ENCODE measurements at places on chromosomes 2 and 18.

DNA sequence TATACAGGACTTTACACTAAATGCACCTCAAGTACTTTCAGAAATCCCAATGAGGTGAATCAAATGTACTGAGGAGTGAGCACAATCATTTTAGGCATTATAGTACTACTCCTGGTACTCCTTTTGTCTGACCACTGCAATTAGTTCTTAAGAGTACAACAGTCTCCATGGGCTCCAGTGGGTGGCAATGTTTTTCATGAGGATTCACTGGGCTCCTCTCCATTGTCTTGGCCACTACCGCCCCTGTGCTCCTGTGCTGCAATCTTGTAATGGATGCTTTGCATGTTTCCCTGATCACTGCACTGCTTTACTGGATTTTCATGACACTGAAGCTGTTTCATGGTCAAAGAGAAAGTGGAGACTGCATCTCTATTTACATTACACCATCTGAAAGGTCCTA lies 268.5 kb upstream of the ZSWIM2 start:
- no peak for DNase-seq

DNA sequence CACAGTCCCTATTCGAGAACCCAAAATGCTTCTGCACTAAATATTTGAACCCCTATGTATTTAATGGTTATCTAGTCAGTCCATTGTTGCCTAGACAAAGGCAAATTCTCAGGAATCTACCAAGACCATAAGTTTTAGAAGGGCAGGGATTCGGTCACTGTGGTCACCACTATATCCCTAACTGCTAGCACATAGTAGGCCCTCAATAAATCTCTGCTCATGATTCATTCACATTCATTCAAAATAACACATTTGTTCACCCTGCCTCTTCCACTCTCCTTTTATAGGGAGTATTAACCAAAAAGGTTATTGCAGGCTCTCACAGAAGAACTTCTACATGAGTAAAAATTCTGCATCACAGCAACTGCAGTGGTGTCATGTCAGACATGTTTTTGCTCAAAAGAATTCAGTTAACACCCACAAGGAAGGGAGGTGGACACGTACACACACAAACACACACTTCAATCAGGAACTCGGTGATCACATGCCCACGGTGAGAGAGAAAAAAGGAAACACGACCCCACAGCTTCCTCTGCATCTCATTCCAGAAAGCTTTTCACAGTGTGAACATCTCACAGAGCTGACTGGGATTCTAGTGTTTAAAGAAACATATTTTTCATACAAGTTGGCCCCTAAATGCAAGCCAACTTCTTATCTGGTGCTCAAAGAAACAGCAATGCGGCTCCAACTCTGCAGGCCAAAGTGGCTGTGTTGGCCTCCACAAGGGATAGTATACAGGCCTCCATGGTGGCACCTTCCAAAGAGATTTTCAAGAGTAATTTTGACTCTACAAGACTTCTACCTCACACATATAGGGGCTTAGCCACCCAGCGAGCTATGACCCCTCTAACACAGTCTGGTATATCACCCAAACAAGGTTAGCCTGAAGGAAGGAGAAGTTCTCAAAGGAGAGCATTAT lies 98.0 kb downstream of the ANKRD44 start:
- no peak for DNase-seq

GRCh38 chr2:126935774-126936173 lies 37.1 kb downstream of the TEX51 start:
- no peak for DNase-seq

GRCh38 chr2:171260471-171261424 lies 100.1 kb upstream of the TLK1 start:
- no peak for DNase-seq

GRCh38 chr2:204452464-204453023 lies 92.7 kb upstream of the PARD3B start:
- no peak for DNase-seq

- no peak for DNase-seq
These were observed 894 bp downstream of the SMAD7 start for GRCh38 chr18:48949606-48950535.

GRCh38 chr2:62192811-62193210 lies 3.1 kb upstream of the B3GNT2 start:
- no peak for DNase-seq

GRCh38 chr2:145380436-145381017 lies 860.6 kb upstream of the ZEB2 start:
- DNase-seq: no peak

GRCh38 chr2:65710779-65711295 lies 278.4 kb upstream of the SPRED2 start:
- DNase-seq: no peak

DNA sequence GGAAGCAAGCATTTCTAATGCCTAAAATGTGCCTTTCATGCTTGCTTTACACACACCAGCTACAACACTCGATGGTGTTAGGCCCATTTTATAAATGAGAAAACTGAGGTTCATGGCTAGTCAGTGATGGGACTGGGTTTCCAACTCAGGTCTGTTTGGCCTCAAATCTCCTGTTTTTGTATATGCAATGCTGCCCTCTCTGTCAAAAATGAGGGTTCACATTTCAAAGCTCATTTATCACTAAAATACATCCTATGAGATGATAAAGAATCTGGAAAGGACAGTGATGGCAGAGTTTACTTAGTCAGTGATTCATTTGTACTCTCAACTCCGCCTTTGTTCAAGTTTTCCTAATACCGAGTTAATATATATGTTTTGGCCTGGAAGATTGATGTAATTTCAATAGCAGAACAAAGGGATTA lies 92.3 kb downstream of the KCTD1 start:
- no peak for DNase-seq

- DNase-seq: no peak
These were observed 320.1 kb upstream of the KYNU start for GRCh38 chr2:142557391-142557790.

DNA sequence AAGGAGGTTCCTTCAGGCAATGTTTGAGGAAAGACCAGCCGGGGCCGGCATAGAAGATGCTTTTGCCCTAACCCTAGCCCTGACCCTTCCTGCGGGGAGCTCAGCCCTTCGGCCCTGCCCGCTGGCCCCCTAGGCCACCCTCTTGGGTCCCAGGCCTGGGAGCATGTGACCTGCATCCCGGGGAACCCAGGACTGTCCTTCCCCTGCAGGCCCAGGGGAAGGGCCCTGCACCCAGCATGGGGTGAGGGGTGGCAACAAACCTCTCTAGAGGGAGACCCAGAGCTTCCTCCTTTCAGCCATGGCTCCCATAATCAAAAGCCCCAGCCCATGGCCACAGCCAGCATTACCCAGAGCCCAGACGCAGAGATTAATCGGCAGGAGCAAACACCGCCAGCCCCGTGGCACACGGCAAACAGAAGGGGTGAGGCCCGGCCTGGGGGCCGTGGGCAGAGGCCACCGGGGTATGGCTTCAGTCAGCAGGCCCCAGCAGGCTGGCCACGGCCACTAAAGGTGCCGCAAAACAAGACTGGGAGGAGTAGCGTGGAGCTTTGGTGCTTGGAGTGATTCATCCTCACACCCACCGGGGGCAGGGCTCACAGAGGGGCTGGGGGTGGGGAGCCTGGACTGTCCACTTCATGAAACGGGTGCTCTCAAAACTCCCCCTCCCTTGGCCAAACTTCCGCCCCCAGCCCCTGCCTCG lies 61.6 kb upstream of the HPCAL1 start:
- no peak for DNase-seq

GRCh38 chr2:226066391-226066790 lies 666.9 kb downstream of the NYAP2 start:
- DNase-seq: no peak

GRCh38 chr2:118675531-118675930 lies 171.9 kb downstream of the EN1 start:
- no peak for DNase-seq
